ENCODE measurements at places on chromosomes 5 and 9.

DNA sequence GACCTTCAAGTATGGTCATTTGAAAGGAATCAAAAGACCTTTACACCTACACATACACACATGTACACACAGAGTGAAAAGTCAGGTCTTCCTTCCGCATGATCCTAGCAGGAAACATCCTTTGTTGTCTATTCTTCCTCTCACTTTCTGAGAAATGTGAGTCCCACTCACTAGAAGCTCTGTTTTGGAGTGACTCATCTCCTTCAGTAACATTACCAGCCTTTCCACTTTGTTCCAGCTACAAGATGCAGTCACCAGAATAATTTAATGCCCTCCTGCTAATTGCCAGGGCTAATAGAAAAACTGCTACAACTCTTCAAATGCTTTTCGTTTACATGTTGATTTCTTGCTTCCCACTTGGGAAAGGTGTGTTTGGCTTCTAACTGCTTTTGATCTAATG lies 417.3 kb downstream of the RASEF start:
- no peak for DNase-seq

- DNase-seq = no peak
Observed at GRCh38 chr5:7391215-7391614, 4.7 kb upstream of the ADCY2 start.

DNA sequence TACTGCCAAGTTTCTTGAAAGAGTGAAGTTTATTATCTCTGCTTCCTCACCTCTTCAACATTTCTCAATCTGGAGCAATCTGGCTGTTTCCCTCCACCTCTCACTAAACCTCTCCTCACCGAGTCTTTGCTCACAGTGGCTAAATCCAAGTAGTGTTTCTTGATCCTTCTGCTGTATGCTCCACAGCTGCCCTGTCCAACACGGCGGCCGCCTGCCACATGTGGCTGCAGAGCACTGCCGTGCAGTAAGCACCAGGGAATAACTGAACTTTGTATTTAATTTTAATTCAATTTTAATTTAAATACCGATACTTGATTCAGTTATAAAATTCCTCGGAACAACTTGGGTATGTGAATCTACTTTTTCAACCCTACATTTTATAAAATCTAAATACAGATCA lies 80.2 kb downstream of the FANCC start:
- DNase-seq = no peak

- no peak for DNase-seq
Observed at GRCh38 chr5:9514968-9515367, 30.9 kb downstream of the SEMA5A start.

DNA sequence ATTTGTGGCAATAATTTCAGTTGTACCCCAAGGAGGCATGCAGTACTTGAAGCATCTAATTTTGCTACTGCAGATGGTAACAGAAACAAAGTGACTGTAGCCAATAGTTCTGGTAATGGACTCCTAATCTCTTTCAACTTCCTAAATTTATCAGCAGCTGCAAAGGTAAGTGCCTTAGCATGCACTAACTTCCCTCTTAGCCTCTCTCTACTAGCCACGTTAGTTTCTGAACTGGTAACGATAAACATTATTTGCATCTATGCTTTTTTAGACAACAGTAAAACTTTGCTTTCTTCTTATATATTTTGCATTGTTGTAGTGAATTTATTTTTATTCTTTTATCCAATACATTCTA lies 6.2 kb upstream of the CKS2 start:
- DNase-seq = no peak

DNA sequence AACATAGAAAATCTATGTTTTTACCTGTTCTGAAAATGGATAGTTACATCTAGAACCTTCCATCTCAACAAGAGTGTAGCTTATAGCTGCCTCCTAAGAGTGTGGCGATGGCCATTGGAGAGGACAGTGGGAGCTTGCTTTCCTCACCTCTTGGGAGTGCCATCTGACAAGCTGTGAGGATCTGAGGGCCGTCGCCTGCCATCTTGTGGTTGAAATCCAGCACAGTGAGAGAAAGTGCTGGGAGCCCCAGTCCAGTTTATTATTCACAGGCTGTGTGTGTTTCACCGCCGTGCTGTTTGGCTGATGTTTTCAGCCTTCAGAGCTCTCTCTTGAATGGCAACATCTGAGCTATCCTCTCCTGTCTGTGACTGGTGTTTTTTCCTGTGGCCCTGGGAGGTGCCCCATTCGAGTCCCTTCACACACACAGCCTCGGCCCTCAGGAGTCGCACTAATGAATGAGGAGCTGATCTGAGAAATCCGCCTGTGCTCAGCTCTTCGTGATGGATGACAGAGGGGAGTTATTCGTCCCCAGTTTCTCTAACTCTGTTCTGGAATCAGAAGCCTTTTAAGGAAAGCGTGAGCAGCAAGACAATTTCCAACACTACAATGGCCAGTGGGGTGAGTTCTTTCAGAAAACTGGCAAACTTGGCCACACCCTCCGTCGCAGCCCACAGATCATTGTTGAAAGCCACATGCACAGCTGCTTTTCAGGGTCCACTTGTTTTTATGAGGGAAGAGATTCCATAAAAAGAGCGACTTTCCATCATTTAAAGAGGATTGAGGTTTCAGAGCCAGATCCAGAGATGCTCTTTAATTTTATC lies 170.3 kb downstream of the PDZD2 start:
- DNase-seq = peak; percentile 80

DNA sequence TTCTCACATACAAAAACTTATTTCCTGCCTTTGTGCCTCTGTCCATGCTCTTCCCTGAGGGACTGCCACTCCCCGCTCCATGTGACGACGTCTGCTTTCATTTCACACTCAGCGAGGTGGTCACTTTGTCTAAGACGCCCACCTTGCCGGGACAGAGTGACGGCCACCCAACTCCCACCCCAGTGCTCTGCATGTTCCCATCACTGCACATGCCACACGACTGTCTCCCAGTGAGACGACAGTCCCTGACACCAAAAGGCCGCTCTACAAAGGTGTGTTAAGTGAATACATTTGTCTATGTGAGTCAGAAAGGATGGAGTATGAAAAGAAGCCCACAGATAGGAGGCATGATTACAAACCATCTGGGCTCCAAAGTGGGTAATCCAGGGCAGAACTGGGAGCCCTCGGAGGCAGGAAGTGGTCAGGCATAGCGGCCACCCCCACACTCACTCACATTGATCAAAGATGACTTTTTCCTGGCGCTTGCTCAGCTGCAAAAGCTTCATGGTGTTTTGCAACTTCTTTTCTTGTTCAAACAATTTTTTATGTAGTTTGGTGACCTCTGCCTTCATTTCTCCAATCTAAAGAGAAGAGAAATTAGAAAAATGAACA lies 185.8 kb downstream of the CDK5RAP2 start:
- DNase-seq = peak; percentile 32

- DNase-seq = no peak
Observed at GRCh38 chr9:121353241-121354061, 16.6 kb downstream of the STOM start.

GRCh38 chr9:135957431-135957830 lies 3.7 kb downstream of the UBAC1 start:
- DNase-seq = no peak

GRCh38 chr5:135862086-135862485 lies 27.6 kb downstream of the SLC25A48 start:
- DNase-seq = no peak

- DNase-seq = no peak
Observed at GRCh38 chr9:8088477-8088876, 288.9 kb upstream of the DMAC1 start.

- no peak for DNase-seq
Observed at GRCh38 chr5:5700549-5700948, 278.1 kb downstream of the ICE1 start.

DNA sequence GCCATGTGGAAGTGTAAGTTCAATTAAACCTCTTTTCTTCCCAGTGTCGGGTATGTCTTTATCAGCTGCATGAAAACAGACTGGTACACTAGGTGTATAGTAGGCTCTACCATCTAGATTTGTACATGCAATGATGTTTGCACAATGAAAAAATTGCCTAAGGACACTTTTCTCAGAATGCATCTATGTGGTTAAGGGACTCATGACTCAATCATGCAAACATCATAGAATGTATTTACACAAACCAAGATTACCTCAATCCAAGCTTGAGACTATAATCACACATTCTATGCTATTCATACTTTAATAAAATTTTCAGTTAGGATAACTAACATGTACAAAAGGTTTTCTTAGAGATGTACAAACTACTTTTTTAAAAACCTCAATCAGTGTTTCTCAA lies 1164.5 kb downstream of the CDH12 start:
- DNase-seq = no peak

- no peak for DNase-seq
Observed at GRCh38 chr9:38387066-38387465, 5.4 kb upstream of the ALDH1B1 start.

DNA sequence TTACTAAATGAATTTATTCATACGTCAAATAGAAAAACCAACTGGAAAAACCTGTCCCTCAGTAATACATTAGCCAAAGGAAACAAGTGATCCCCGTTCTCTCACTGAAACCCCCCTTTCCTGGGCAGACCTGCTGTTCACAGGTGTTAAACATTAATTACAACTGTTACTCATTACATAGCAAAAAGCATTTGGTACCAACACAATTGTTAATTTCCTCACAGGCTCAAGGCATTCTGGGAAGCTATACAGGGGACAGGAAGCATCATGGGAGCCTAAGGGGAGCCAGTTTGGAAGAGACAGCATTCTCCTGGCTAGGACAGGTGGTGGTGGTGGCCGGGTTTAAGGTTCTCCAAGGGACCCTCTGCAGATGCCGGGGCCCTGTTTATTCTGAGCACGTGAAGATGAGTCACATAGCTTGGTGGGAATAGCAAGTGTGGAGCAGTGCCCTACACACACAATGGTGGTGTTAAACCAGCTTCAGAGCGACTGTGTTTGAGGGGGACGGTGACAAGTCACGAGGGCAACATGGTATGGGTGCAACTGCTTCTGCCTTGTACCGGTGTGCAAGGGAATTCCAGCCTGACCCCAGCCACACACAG lies 62.6 kb upstream of the SLC25A51 start:
- no peak for DNase-seq

DNA sequence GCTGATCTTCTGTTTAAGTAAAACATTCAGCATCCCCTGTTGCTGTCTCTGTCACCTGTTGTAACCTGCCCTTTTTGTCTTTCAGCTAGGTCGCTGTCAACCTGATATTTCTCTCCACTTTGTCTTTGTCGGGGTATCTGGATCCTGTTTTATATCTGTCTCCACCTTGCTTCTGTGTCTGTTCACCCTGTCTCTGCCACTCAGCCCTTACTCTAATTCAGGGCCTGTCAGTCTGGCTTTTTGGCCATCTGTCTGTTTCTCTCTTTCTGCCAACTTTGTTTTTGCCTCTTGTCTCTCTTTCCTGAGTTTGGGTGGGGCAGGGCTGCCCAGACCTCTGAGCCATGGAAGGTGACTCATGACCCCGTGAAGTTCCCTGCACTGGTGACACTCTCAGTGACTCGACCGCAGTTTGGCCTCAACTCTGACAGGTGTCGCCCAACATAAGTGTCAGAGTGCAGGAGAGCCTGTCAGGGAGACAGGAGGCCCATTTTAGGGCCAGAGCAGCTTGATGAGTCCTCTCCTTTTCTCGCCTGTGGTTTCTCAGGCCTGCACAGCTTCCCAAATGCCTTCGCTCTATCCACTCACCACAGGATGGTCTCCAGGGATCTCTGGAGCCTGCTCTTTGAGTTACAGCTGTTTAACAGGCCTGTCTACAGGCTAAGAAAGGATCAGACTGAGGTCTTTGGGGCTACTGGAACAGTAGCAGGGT lies 868 bp downstream of the ZBTB43 start:
- DNase-seq = peak; percentile 91

GRCh38 chr5:134188092-134188491 lies 11.3 kb upstream of the SKP1 start:
- DNase-seq = no peak

- peak; percentile 12 for DNase-seq
Observed at GRCh38 chr9:72424131-72424530, 59.1 kb upstream of the ZFAND5 start.

- no peak for DNase-seq
Observed at GRCh38 chr9:69955536-69956355, 87.9 kb upstream of the MAMDC2 start.

GRCh38 chr9:6764950-6765349 lies 7.2 kb downstream of the KDM4C start:
- DNase-seq = no peak

GRCh38 chr5:39176759-39177630 lies 42.4 kb downstream of the FYB1 start:
- peak; percentile 81 for DNase-seq

GRCh38 chr9:111661150-111661801 lies at the start of gene GNG10:
Gene GNG10 (plus strand): TSS chr9:111661605. CDS start chr9:111661635, 30 bp downstream.
- DNase-seq = peak; percentile 69

Data from hematopoietic multipotent progenitor cell treated with erythropoietin and hydrocortisone succinate and interleukin-3 and kit ligand, for 6 days (in vitro differentiated cells).